NCI-H460 (cell line): ENCODE measurements at places on chromosomes 1 and 21. TPM values are rescaled to one million over a fixed set of nuclear protein-coding genes. Genes with fewer than 3 reads are reported as not detected.

Gene FMN2
- 6.4 and 7.5 TPM in 2 replicates for total RNA-seq

DNA sequence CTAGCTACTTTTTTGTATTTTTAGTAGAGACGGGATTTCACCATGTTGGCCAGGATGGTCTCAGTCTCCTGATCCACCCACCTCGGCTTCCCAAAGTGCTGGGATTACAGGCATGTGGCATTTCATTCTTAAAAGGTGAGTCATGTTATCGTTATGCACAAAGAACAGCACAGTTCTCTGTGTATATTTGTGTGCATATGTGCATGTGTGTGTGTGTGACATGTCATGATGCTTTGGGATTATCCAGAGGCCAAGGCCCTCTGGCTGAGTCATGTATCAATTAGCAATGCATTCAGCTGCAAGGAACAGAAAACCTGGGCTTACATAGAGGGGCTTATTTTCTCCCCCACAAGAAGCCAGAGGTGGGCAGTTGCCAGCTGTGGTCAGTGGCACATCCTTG is 301.7 kb upstream of the KAZN start:
- no peak for DNase-seq

Gene SUSD4
- total RNA-seq: not detected in 2 replicates

GRCh38 chr1:116330342-116330652 is 42.7 kb upstream of the ATP1A1 start:
- no peak for DNase-seq

GRCh38 chr1:9842073-9842711 is 18.4 kb upstream of the CLSTN1 start:
- no peak for DNase-seq

Gene ATAD3B
- total RNA-seq: 15.4 and 21.1 TPM in 2 replicates

- DNase-seq: no peak
Observed at GRCh38 chr1:53683986-53684740, 54.8 kb downstream of the GLIS1 start.

- DNase-seq: no peak
Observed at GRCh38 chr1:5770981-5771765, 221.1 kb downstream of the NPHP4 start.

Gene TDRD10
- not detected in 2 replicates for total RNA-seq

- DNase-seq: no peak
Observed at GRCh38 chr21:46060596-46061061, 37.3 kb upstream of the COL6A2 start.

Gene AKNAD1
- total RNA-seq: 0.75 and 1.5 TPM in 2 replicates

Gene ARTN
- total RNA-seq: 9.7 and 10.7 TPM in 2 replicates

DNA sequence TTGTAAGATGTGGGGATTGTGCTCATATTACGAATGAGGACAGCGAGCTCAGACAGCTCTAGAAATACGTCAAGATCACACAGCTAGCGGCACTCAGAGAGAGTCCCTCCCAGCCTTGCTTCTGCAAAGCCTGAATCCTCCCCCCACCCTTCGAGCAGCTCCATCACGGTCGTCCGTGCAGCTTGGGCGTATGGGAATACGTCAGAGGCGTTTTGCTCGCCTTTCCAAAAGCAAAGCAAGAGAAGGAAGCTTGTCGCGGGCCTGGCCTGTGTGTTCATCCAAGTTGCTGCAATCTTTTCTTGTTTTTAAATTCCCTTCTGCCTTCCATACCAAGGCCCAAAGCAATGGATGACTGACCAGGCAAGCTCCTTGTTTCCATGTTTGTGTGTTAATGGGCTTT is 125.5 kb upstream of the IRF2BP2 start:
- no peak for DNase-seq

Gene KCND3
- 0.09 and 0.10 TPM in 2 replicates for total RNA-seq

- DNase-seq: no peak
Observed at GRCh38 chr1:75985827-75986226, 53.6 kb upstream of the ASB17 start.

- DNase-seq: no peak
Observed at GRCh38 chr1:165456114-165456513, 11.2 kb upstream of the RXRG start.

DNA sequence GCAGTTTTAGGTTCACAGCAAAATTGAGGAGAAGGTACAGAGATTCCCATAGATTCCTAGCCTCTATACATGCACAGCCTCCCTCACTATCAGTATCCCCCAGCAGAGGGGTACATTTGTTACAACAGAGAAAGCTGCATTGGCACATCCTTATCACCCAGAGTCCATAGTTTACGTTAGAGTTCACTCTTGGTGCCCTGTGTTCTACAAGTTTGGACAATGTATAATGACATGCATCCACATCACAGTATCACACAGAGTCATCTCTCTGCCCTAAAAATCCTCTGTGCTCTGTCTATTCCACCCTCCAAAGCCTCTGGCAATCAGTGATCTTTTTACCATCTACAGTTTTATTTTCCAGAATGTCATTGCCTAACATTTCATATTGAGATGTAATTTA is 22.3 kb upstream of the RGS16 start:
- no peak for DNase-seq

GRCh38 chr21:29250636-29251035 is 48.1 kb upstream of the BACH1 start:
- DNase-seq: no peak

- no peak for DNase-seq
Observed at GRCh38 chr1:235855811-235856429, 10.8 kb downstream of the LYST start.

DNA sequence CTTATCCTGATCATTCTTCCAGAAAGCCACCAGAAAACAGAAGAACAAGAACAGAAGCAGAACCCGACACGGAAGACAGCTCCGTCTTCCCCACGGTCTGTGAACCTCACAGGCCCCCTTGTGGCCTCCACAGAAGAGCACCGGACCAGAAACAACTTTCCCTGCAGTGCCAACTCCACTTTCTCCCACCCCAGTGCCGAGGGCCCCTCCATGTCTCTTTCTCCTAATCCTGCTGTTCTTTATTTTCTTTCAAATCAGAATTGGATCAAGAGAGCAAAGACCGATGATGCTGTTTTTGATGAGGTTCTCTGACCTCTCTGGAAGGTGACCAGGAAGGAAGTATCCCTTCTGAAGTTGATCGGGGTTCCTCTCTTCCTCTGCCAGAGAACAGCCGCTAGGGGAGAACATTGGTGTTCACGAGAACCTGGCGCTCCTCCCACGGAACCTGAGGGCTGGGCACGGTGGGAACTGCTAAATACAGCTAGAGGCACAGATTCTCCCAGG is 58.9 kb upstream of the CTTNBP2NL start:
- DNase-seq: peak; percentile 29

- no peak for DNase-seq
Observed at GRCh38 chr21:45378258-45378966, 26.6 kb upstream of the COL18A1 start.

- DNase-seq: no peak
Observed at GRCh38 chr1:154329551-154330131, 4.3 kb downstream of the ATP8B2 start.

- DNase-seq: no peak
Observed at GRCh38 chr1:6860401-6860800, 75.1 kb downstream of the CAMTA1 start.

DNA sequence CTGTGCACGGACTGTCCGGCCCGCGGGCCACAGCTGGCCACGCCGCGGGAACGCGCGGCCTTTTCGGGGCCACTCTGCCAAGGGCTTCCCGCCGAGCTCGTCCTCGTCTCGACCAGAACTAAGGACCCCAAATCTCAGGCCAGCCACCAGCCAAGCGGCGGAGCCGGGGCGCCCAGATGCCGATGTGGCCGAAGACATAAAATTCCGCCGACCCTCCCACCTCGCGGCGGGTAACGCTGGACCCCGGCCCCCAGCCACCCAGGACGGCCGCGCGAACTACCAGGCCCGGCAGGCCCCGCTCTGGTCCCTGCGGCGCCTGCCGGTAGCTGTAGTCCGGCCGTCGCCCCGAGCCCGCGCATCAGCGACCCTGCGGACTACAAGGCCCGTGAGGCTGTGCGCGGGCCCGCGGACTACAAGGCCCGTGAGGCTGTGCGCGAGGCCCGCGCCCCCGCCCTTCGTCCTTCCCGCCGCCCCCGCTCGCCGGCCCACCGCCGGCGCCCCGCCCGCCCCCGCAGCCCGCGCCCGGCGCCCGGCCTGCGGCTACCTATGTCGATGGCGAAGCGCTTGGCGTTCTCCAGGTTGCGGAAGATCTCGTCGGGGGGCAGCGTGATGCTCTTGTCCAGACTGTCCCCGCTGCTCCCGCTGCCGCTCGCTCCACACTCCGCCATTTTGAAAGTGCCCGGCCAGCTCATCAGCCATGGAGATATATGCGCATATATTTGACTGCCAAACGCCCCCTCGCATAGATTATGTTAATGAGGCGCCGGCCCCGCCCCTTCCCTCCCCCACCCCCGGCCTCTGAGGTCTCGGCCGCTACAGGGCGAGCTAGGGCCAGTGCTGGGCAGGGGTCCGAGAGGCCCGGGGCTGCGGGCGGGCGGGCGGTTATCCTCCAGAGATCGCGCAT is at the start of gene PANK4:
Gene PANK4 (minus strand): TSS at position 677 of the 904 bp plus-strand sequence. CDS start 9 bp downstream, at position 668.
- peak; percentile 81 for DNase-seq

GRCh38 chr1:74502432-74502831 is 10.0 kb downstream of the LRRC53 start:
- DNase-seq: peak; percentile 33

DNA sequence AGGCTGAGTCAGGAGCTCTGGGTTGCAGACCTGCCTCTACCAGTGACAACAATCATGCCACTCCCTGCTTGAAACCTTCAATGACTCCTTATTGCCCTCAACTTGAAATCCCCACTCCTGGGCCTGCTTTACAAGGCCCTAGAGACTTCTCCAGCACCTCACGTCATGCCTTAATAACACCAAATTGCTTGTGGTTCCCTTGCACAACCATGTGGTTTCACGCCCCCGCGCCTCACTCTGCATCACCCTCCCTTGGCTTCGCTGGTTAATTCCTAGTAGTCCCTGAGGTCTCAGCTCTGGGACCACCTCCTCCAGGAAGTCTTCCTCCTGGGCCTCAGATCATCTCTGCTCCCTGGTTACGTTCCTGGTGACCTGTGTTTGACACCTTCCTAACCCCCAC is 33.0 kb downstream of the EPHA2 start:
- DNase-seq: no peak
